ENCODE measurements at places on chromosomes 1 and 21. TPM values are rescaled to one million over a fixed set of nuclear protein-coding genes. Genes with fewer than 3 reads are reported as not detected.
A peak's percentile ranks its signal among the peaks of the same experiment; 100 is the strongest.

- DNase-seq: no peak
- H3K4me1 ChIP-seq: no peaks in the 10 kb centered on the region
- no peak overlapping the region for H3K4me3 ChIP-seq
Observed at GRCh38 chr21:28256837-28257236, 735.8 kb downstream of the LTN1 start.

GRCh38 chr1:15684042-15684461 is at the start of gene PLEKHM2:
Gene PLEKHM2, plus strand, starts transcription at chr1:15684320. Its CDS starts 239 bp downstream, at chr1:15684559.
- peak; percentile 57 for DNase-seq
- H3K27ac ChIP-seq: peak within 1 kb of the TSS; percentile 95
- H3K4me3 ChIP-seq: peak within 1 kb of the TSS; percentile 88
- peaks cover 1% of the 10 kb centered on the region for H3K36me3 ChIP-seq
- peaks cover 13% of the 10 kb centered on the region for H3K4me1 ChIP-seq

- H3K4me3 ChIP-seq: no peak overlapping the region
- H3K4me1 ChIP-seq: no peaks in the 10 kb centered on the region
- H3K27ac ChIP-seq: no peak overlapping the region
- no peaks in the 10 kb centered on the region for H3K36me3 ChIP-seq
- DNase-seq: no peak
Observed at GRCh38 chr1:150173141-150173585, 23.4 kb downstream of the PLEKHO1 start.

DNA sequence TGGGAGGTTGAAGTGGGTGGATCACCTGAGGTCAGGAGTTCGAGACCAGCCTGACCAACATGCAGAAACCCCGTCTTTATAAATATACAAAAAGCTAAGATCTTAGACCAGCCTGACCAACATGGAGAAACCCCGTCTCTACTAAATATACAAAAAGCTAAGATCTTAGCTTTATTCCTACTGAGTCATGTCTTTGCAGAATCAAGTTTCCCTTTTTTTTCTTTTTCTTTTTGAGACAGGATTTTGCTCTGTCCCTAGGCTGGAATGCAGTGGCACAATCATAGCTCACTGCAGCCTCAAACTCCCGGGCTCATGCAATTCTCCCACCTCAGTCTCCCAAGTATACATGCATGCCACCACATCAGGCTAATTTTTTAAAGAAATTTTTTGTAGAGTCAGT is 21.4 kb downstream of the KDM5B start:
- H3K4me3 ChIP-seq: no peak overlapping the region
- no peaks in the 10 kb centered on the region for H3K36me3 ChIP-seq
- H3K27me3 ChIP-seq: no peaks in the 10 kb centered on the region
- no peak for DNase-seq
- peaks cover 44% of the 10 kb centered on the region for H3K4me1 ChIP-seq
- H3K27ac ChIP-seq: no peak overlapping the region

DNA sequence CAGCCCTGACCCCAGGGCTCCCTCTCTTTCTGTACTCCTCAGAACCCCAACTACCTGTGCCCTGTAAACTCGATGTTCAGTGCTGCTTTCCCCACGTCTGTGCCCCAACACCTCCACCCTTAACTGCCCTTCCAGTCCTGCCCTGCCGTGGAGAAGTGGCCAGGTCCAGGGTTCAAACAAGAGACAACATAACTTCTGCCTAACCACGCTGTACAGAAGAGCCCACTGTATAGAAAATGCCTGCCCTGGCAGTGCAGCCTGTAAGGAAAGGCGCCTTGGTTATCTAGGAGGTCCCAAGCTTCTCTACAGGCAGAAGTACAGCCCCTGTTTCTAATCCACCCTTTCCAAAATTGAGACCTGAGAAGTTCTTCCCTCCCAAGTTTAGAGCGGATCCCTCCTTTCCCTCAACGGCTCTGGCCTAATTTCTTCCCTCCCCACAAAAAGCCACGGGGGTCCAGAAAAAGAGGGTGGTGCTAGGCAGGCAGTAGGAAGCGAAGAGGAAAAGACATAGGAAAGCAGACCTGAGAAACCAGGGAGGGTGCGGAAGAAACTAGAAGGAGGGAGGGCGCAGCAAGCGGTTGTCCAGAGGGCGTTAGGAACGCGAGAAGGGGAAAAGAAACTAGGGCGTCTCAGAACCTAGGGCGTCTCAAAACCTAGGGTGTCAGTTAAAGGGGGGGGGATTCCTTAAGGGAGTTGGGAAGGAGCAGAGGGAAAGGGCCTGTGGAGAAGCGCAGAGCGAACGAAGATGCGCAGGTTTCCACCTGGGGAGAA is 3.2 kb downstream of the DMRTA2 start:
- no peak for DNase-seq
- peaks cover 69% of the 10 kb centered on the region for H3K4me1 ChIP-seq
- no peak overlapping the region for H3K27ac ChIP-seq
- peak overlapping the region; percentile 57 for H3K4me3 ChIP-seq
- no peaks in the 10 kb centered on the region for H3K36me3 ChIP-seq
- H3K27me3 ChIP-seq: peaks cover 87% of the 10 kb centered on the region

GRCh38 chr1:153386500-153386901 is 4.4 kb downstream of the S100A8 start:
- DNase-seq: no peak
- H3K36me3 ChIP-seq: peaks cover 7% of the 10 kb centered on the region
- no peaks in the 10 kb centered on the region for H3K4me1 ChIP-seq
- no peak overlapping the region for H3K4me3 ChIP-seq
- no peaks in the 10 kb centered on the region for H3K27me3 ChIP-seq

GRCh38 chr1:90357995-90358394 is 359.1 kb downstream of the BARHL2 start:
- no peak for DNase-seq
- peaks cover 21% of the 10 kb centered on the region for H3K27me3 ChIP-seq
- no peak overlapping the region for H3K27ac ChIP-seq
- H3K4me1 ChIP-seq: no peaks in the 10 kb centered on the region
- H3K4me3 ChIP-seq: no peak overlapping the region

GRCh38 chr1:204087893-204088528 is 15.1 kb downstream of the SOX13 start:
- DNase-seq: no peak
- H3K4me1 ChIP-seq: no peaks in the 10 kb centered on the region
- H3K4me3 ChIP-seq: no peak overlapping the region

DNA sequence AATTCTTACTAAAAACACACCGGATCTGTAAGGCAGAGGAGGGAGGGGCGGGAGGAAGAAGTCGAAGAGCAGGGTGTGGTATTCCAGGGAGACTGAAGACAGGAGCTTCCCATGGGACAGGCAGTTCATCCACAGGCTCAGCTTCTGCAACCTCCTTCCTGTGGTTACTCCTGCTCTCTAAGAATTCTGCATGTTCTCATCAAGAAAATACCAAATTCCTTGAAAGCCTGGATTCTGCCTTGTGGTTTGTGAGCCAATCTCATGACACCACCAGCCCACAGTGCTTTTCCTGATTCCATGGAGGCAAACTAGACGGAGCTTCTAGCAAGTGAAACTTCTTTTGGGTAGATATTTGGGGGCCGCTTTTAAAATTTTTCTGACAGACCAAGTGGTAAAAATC is 1.1 kb upstream of the ST6GALNAC3 start:
- peaks cover 2% of the 10 kb centered on the region for H3K27me3 ChIP-seq
- H3K36me3 ChIP-seq: no peaks in the 10 kb centered on the region
- no peak for DNase-seq

DNA sequence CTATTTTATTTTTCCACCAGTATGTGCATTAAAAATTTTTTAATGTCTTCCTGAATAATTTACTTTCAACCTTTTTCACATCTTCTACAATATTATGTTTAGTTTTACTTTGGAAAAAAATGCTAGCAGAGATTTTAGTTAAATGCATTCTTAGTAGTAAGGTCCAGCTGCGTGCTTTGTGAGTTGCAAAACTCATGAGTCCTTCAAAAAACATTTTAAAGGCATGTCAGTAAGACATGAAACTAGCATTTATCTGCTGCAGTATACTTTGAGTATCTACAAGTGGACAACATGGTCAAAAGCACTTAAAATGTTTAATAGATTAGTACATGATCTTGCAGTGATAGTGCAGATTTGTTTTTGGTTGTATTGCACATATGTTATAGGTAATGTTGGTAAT is 139.0 kb downstream of the HS2ST1 start:
- peaks cover under 1% of the 10 kb centered on the region for H3K36me3 ChIP-seq
- DNase-seq: no peak
- no peak overlapping the region for H3K4me3 ChIP-seq
- no peak overlapping the region for H3K27ac ChIP-seq
- no peaks in the 10 kb centered on the region for H3K27me3 ChIP-seq

- H3K36me3 ChIP-seq: peaks cover 2% of the 10 kb centered on the region
- H3K27me3 ChIP-seq: peaks cover 33% of the 10 kb centered on the region
- no peak overlapping the region for H3K4me3 ChIP-seq
- H3K4me1 ChIP-seq: peaks cover 10% of the 10 kb centered on the region
- no peak for DNase-seq
Observed at GRCh38 chr1:31408788-31409318, 4.2 kb upstream of the SERINC2 start.

- H3K4me3 ChIP-seq: no peak overlapping the region
- DNase-seq: no peak
- H3K4me1 ChIP-seq: no peaks in the 10 kb centered on the region
- H3K36me3 ChIP-seq: no peaks in the 10 kb centered on the region
Observed at GRCh38 chr1:115714572-115715141, 53.9 kb downstream of the CASQ2 start.

GRCh38 chr1:234107416-234108021 is 203.0 kb downstream of the SLC35F3 start:
- H3K36me3 ChIP-seq: no peaks in the 10 kb centered on the region
- peaks cover 2% of the 10 kb centered on the region for H3K27me3 ChIP-seq
- no peak for DNase-seq

- DNase-seq: no peak
- no peak overlapping the region for H3K4me3 ChIP-seq
- H3K27me3 ChIP-seq: no peaks in the 10 kb centered on the region
Observed at GRCh38 chr1:224264321-224264720, 65.7 kb downstream of the NVL start.

DNA sequence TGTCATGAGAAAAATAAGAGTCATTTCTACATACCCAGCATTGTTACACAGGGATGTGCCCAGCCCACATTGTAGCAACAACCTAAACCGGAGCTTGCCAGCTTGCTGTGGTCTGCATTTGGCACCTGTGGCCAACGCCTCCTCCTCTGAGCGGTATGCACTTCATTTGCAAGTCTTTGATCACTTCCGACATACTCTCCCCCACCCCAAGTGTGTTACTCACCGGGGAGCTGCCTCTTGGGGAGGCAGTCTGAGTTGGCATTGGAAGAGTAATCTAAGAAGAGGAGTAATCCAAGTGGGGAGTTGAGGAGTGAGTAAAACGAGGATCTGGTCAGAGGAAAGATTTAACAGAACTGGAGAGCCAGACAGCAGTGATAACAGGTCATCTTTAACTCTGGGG is 3.8 kb downstream of the BCL9 start:
- H3K27ac ChIP-seq: no peak overlapping the region
- peaks cover 29% of the 10 kb centered on the region for H3K4me1 ChIP-seq
- no peak overlapping the region for H3K4me3 ChIP-seq
- no peaks in the 10 kb centered on the region for H3K27me3 ChIP-seq

- no peak overlapping the region for H3K27ac ChIP-seq
- H3K27me3 ChIP-seq: no peaks in the 10 kb centered on the region
- H3K4me1 ChIP-seq: no peaks in the 10 kb centered on the region
- DNase-seq: no peak
Observed at GRCh38 chr1:168767894-168768584, 39.0 kb upstream of the DPT start.

DNA sequence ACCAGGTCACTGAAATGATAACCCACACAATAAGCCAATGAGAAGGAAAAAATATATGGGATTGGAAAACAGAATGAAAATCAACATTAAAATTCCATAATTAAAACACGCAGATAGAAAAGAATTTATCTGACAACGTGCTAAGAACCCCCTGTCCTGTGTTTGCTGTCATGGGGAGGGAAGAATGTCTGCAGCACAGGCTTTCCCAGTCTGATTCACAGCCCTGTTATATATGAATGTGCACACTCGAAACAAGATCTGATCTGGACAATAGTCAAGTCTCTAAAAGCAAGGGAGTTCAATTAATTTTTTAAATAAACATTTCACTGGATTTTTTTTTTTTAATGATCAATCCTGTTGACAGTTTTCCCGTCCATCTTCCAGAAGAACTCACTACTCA is 220.0 kb downstream of the RERE start:
- no peaks in the 10 kb centered on the region for H3K27me3 ChIP-seq
- no peak for DNase-seq
- H3K27ac ChIP-seq: no peak overlapping the region
- peaks cover 23% of the 10 kb centered on the region for H3K4me1 ChIP-seq
- H3K4me3 ChIP-seq: no peak overlapping the region

GRCh38 chr1:106925750-106926149 is 130.7 kb upstream of the PRMT6 start:
- no peaks in the 10 kb centered on the region for H3K36me3 ChIP-seq
- H3K27ac ChIP-seq: no peak overlapping the region
- no peak for DNase-seq
- peaks cover 3% of the 10 kb centered on the region for H3K27me3 ChIP-seq
- H3K4me3 ChIP-seq: no peak overlapping the region
- H3K4me1 ChIP-seq: no peaks in the 10 kb centered on the region

- no peaks in the 10 kb centered on the region for H3K27me3 ChIP-seq
- DNase-seq: no peak
- no peaks in the 10 kb centered on the region for H3K36me3 ChIP-seq
Observed at GRCh38 chr1:219121679-219122078, 52.0 kb upstream of the LYPLAL1 start.

GRCh38 chr1:40802742-40803113 is 19.1 kb downstream of the KCNQ4 start:
- H3K4me3 ChIP-seq: peak overlapping the region; percentile 62
- H3K27ac ChIP-seq: peak overlapping the region; percentile 77
- H3K4me1 ChIP-seq: peaks cover 33% of the 10 kb centered on the region
- H3K27me3 ChIP-seq: no peaks in the 10 kb centered on the region

DNA sequence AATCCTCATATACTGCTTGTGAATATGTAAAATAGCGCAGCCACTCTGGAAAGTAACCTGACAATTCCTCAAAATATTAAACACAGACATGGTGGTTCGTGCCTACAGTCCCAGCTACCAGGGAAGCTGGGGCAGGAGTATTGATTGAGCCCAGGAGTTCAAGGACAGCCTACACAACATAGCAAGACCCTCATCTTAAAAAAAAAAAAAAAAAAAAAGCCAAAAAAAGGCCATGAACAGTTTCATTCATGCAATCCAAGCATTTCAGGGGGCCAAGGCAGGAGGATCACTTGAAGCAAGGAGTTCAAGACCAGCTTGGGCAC is 4.6 kb downstream of the USP48 start:
- no peak overlapping the region for H3K27ac ChIP-seq
- no peak for DNase-seq
- no peaks in the 10 kb centered on the region for H3K36me3 ChIP-seq
- H3K4me3 ChIP-seq: peak overlapping the region; percentile 40
- H3K27me3 ChIP-seq: no peaks in the 10 kb centered on the region

Gene ANGPTL3
- not detected for total RNA-seq

Gene HTR6
- total RNA-seq: not detected

Gene EIF4G3
- total RNA-seq: 16.5 TPM

Gene RAB13
- total RNA-seq: 3.1 TPM

Gene INSRR
- not detected for total RNA-seq

Gene CD53
- total RNA-seq: 295 TPM

Gene NLRP3
- total RNA-seq: 2.6 TPM

Gene KIF21B
- 95.3 TPM for total RNA-seq

Gene IGSF9
- total RNA-seq: 0.16 TPM

Gene AADACL4
- not detected for total RNA-seq

Gene CYP4Z1
- total RNA-seq: not detected

Gene F11R
- total RNA-seq: 16.4 TPM
